Right lobe of liver (tissue), 6 donors: ENCODE measurements at places on chromosomes 6 and 20. TPM values are rescaled to one million over a fixed set of nuclear protein-coding genes. Genes with fewer than 3 reads are reported as not detected.

The CRIP3 gene
- total RNA-seq, result 4.7 TPM

The TRIM40 gene
- total RNA-seq, result 5.2 TPM

The ADGRF4 gene
- not detected for total RNA-seq

The ENPP1 gene
- 61.6 TPM for total RNA-seq

The PRSS35 gene
- total RNA-seq, result not detected

The OR2H1 gene
- total RNA-seq, result not detected

DNA sequence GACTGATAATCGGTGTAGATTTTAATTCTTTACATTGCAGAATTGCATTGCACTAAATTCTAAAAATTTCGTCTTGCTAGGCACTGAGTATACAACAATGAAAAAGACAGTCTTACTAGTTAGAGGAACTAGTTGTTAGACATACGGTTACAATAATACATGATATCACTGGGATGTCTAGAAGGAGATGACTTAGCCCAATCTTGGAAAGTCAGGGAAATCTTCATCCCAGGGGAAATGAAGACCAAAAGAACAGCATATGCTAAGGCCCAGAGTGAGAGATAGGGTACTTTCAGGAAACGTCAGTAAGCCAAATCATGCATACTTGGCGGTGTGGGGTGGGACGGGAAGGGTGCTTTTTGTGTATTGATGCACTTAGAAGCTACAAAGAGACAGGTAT, 901 bp downstream of the CEP57L1 start:
- no peak for DNase-seq

- DNase-seq, result peak; percentile 77
Measured at GRCh38 chr20:59087829-59088433, 45.3 kb upstream of the PRELID3B start.

GRCh38 chr6:92132457-92132856, 1286.9 kb downstream of the EPHA7 start:
- no peak for DNase-seq

DNA sequence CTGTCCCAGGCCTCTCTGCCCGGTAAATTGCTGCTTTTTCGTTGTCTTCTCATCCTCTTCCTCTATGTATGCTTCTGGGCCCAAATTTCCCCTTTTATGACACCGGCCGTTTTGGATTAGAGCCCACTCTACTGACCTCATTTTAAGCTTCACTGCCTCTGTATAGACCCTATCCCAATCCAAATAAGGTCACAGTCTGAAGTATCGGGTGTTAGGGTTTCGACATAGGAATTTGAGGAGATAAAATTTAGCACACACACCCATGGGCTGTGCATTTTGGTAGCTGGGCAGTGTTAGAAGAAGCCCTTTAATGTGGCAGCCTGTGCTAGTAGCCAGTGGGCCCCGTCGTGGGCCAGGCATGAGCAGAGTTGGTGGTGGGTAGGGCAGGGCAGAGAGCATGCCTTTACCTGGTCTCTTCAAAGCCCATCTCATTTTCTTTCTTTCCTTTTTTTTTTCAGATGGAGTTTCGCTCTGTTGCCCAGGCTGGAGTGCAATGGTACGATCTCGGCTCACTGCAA, 27.9 kb upstream of the EZR start:
- peak; percentile 17 for DNase-seq

GRCh38 chr20:10543480-10543879, 108.4 kb downstream of the SLX4IP start:
- no peak for DNase-seq

DNA sequence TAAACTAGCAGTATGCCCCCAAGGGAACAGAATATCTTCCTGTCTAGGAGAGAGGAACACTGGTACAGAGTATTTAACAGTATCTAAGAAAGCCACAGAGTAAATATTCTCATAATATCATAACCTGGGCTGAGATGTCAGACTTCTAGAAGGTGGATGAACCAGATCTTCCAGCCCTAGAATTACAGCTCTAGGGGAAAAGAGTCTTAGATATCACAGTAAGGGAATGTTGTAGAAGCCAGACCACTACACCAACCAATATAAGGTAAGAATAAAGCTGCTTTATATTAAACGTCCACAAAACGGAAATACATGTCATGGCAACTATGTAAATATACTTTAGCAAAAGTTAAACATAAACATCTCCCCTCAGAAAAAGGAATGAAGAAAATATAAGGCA, 12.4 kb downstream of the SERINC1 start:
- no peak for DNase-seq

- DNase-seq, result peak; percentile 61
Measured at GRCh38 chr6:143536461-143536865, 24.9 kb upstream of the FUCA2 start.

DNA sequence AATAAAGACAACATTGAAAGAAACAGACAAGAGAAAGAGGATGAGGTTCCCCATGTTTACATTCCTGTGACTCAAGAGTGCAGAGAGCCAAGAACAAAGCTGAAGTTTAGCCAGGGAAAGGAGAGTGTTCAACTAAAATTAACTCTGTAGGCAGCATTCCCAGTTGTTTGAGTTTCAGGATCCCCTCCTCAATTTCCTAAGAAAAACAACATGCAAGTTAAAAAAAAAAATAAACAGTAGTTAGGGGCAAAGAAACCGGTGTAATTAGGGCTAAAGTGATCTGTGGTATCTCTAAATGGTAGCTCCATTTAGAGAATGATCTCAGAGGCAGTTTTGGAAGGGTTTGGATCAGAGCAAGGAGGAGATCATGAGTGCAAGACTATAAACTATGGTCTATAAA, 30.9 kb upstream of the RAB23 start:
- no peak for DNase-seq

DNA sequence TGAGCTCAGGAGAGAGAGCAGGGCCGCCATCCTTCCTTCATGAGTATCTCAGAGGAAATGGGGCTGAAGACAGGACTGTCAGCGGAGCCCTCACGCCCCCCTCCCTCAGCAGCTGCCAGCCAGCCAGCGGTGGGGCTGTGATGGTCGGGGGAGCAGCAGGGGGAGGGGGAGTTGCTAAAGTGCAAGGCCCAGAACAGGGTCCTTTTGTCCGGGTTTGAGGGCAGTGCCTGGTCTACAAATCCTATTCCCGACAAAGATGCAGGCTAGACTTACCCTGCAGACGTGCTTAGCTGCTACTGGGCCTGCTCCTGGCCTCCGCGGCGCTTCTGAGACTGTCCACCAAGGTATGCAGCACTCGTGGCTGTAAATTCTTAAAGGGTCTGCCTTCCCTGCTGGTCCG, 593.4 kb upstream of the CDH4 start:
- no peak for DNase-seq

DNA sequence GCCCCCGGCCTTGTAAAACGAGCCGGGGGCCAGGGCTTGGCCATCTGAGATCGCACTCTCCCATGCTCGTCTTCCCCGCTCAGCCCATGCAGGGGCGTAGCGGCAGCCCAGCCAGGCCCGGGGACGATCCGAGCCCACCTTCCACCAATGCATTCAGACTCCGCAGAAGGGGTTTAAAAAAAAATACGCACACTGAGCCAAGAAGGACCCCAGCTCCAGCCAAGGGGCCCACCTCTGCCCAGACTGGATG, 320 bp downstream of the GSTA4 start:
- peak; percentile 66 for DNase-seq

GRCh38 chr6:85585741-85586140, 7.9 kb downstream of the SNX14 start:
- no peak for DNase-seq

- DNase-seq, result no peak
Measured at GRCh38 chr6:118935331-118935668, 341 bp upstream of the MCM9 start.

GRCh38 chr6:14824484-14825275, 421.2 kb upstream of the JARID2 start:
- DNase-seq, result no peak

DNA sequence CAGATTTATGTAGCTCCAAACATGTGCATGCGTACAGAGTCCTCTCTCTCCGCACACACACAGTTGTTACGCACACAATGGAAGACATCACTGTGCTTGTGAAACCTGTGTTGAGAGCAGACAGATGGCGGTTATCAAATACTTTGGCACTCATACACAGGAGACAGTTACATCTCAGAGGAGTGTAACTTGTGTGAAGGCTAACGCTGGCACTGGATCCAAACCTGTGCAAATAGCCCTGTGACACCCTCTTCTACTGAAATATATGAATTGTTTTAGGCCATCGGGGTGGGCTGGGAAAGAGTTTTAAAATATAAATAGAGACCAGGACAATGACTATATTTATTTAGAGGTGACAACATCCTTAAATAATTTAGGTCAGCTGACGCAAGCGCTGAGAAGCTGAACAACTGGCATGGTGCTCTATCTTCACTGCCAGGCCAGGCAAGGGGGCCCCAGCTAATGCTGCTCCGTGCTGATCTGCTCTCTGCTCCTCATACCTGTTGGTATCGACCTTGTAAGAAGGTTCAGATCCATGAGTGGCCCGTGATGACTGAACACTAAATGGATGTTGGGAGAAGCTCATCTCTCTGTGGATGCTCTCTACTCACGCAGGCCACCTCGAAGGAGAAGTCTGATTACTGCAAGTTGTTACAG, 69.4 kb downstream of the FOXC1 start:
- no peak for DNase-seq

- no peak for DNase-seq
Measured at GRCh38 chr6:138597336-138597735, 98.0 kb upstream of the NHSL1 start.
